ENCODE measurements at places on chromosomes 13 and 19.

- no peak for DNase-seq
These were observed 159.0 kb downstream of the PAN3 start for GRCh38 chr13:28297341-28297740.

DNA sequence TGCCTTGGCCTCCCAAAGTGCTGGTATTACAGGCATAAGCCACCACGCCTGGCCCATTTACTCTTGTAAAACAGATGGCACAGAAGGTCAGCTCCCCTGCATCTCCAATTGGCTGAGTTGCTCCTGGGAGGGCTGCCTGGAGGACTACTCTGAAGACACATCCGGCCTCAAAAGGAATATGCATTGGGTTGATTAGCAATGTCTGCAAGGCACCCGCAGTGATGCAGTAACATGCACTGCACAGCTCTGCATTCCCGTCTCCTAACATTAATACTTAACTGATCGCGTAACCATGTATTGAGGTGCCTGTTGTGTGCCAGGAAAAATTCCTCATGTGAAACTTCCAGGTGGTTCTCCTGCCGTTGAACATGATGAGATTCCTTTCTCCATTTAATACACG, 5.0 kb downstream of the ELAVL3 start:
- no peak for DNase-seq

DNA sequence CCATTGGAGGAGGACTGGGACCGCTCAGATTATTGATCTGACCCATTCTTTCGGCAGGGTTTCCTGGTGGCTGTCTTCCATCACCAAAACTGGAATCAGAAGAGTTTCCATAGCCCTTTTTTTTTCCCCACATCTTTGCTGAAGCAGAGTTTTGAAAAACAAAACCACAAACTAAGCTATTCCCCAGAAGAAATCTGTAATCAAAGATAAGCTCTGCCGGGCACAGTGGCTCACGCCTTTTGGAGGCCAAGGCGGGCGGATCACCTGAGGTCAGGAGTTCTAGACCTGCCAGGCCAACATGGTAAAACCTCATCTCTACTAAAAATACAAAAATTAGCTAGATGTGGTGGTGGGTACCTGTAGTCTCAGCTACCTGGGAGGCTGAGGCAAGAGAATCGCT, 4.2 kb upstream of the ICAM1 start:
- DNase-seq: no peak

DNA sequence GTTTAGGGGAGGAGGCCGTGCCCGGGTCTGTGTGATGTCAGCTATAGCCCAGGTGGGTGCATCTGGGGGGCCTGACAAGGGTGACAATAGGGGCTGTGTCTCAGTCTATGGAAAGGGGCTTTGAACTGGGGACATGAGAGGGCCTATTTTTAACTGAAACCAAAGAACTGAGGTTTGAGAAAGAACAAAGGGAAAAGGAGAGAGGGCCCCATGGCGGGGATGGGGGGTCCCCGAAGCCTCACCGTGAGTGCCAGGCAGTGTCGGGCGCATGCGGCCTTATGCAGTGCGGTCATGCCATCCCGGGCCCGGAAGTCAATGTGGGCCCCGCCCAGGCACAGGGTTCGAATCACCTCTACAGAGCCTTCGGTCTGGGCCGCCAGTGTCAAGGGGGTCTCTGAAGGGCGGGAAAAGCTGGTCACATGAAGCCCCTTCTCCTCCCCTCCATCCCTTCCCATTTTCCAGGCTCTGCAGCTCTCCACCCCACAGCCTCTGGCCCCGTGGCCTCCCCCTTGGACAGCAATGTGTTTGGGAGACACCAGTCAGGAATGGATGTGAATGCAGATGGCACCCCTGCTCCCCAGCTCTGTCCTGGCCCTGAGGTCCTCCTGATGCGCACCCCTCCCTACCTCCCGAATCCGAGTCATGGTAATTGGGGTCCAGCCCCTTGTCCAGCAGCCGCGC, 5.9 kb downstream of the SHANK1 start:
- DNase-seq: no peak

- DNase-seq: peak; percentile 43
These were observed 111.2 kb upstream of the SGCG start for GRCh38 chr13:23069566-23069965.

DNA sequence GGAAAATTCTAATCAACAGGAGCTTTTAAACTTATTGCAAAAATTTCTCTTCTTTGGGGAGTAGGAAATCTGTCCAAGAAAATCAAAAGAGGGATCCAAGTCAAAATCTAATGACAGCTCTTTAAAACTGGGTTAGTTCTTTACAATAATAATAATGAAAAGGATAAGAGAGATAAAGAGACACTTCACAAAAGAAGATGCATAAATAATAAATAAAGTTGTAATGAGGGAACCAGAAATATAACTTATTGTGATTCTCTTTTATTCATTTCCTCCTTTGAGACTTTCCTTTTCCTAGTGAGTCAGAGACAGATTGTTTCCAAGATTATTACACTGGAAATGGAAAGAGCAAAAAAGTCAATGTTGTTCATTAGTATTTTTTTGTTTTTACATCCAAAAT, 1029.3 kb downstream of the PCDH17 start:
- DNase-seq: no peak

- DNase-seq: peak; percentile 28
These were observed 53.9 kb upstream of the FLT1 start for GRCh38 chr13:28548872-28549271.

Measured in ELR (cell line).